ENCODE measurements at places on chromosomes 3 and 15.

DNA sequence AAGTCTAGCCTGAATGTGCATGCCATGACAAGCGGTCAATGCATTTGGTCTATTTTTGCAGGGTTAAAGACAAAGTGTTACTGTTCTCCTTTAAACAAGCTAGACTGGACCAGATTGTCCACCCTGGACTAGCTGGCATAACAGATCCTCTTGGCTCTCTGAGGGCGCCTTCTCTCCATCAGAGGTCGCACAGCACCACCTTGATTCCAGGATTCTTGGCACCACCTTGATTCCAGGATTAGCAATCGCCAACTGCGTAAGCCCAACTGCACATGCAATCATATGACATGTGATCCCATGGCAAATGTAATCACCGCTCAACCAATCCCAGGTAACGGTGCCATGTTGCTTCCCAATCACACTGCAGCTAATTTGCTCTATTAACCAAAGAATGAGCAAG, 98.6 kb downstream of the OXNAD1 start:
- no peak for DNase-seq

DNA sequence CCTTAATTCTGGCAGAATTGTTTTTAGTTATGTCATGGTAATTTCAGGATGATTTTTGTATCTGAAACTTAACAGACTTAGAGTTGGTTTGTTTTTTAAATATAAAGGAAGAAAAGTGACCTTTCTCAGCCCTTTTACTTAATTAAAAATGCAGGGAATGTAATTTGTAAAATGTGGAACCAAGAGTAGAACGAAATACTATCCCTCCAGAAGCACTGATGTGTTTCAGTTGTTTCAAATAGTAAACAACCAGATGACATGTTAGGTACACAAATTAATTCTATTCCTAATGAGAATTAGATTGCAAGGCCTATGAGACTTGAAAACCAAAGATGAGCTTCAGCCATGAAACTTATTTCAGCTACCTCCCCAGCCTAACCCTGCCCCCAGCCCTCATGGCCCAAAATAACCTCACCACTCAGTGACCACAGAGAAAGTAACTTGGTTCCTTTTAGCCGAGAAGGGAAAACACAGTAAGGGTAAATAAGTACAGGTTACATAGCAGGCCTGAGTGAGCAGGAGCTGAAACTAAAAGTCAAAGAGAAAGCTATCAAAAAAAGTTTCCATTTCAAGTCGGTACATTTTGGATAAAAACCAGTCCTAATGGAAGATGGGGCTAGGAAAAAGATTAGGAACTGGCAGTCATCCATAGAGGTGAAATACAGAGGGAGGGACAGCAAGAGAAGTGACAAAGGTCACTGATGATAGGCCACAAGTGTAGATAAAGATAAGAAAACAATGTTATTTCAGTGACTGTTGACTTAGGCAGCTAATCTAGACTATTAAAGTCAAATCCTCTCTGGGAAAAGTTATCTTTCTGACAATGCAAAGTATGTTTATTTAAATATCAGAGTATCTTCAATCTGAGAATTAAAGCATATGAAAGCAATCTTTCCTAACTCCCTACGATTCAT, 23.2 kb downstream of the SENP8 start:
- no peak for DNase-seq

GRCh38 chr3:184805351-184806038, 6.5 kb upstream of the VPS8 start:
- DNase-seq = no peak

DNA sequence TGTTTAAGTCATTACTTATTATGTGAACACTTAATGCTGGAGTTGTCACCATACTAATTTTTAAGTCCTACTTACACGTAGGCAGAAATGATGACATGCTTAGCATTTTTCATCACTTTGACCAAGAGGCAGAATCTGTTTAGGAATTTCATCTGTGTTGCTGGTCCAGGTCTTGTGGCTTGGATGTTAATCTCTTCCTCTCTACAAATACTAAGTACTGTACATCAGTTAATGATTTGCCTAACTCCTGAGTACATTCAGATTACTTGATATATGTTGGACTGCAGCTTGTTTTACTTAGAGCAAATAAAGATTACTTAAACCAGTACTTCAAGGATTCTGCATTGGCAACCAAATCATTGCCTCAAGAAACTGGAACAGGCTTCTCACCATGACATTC, 8.6 kb downstream of the SNRK start:
- no peak for DNase-seq

DNA sequence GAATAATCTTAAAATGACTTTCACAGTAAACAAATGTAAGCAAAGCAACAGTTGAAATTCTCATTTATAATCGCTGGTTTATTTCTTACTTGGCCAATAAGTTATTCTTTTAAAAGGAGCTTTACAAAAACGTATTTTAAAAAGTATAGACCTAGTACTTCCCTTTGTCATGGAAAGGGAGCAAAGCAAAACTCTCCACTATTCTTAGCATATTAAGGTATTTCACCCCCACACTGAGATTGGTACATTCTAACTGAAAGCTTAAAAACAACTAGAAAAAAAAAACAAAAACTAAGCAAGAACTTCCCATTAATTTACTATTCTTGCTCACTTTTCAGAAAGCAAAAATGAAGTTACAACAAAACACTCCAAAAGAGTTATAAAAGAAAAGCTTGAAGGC, 1.5 kb downstream of the ATG3 start:
- no peak for DNase-seq

- DNase-seq = no peak
Observed at GRCh38 chr15:72135719-72136118, 17.5 kb downstream of the SENP8 start.

DNA sequence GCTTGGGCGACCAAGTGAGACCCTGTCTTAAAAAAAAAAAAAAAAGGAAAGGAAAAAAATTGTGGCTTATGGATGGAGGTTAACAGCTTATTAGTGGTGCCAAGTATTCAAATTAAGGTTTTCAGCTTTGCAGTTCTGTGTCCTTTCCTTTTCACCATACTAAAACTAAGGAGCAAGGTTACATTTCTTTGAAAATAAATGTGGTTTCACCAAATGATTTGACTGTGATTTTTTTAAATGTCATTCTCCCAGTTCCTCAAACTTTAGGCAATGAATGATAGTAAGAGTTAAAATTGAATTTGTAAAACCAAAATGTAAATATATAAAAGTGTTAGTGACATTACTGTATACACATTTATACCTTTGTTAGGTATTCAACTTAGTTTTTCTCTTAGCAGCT, 9.6 kb downstream of the CHRNA5 start:
- no peak for DNase-seq
